Right lobe of liver (tissue), 6 donors: ENCODE measurements at places on chromosomes 1 and 21. TPM values are rescaled to one million over a fixed set of nuclear protein-coding genes. Genes with fewer than 3 reads are reported as not detected.

SELENON gene
- total RNA-seq: 19.1 TPM

LCE3C gene
- total RNA-seq: not detected

KANK4 gene
- total RNA-seq: 1.0 TPM

CEP350 gene
- 22.4 TPM for total RNA-seq

REN gene
- 0.27 TPM for total RNA-seq

MAEL gene
- total RNA-seq: not detected

MAP3K7CL gene
- total RNA-seq: 2.3 TPM

SLC44A5 gene
- total RNA-seq: 0.14 TPM

IFT25 gene
- 12.1 TPM for total RNA-seq

PROX1 gene
- 79.6 TPM for total RNA-seq

ACTL8 gene
- not detected for total RNA-seq

ADGRL4 gene
- 5.7 TPM for total RNA-seq

FCGR2B gene
- total RNA-seq: 16.5 TPM

OR2L5 gene
- total RNA-seq: not detected
